ENCODE measurements at places on chromosomes 5 and 9.

DNA sequence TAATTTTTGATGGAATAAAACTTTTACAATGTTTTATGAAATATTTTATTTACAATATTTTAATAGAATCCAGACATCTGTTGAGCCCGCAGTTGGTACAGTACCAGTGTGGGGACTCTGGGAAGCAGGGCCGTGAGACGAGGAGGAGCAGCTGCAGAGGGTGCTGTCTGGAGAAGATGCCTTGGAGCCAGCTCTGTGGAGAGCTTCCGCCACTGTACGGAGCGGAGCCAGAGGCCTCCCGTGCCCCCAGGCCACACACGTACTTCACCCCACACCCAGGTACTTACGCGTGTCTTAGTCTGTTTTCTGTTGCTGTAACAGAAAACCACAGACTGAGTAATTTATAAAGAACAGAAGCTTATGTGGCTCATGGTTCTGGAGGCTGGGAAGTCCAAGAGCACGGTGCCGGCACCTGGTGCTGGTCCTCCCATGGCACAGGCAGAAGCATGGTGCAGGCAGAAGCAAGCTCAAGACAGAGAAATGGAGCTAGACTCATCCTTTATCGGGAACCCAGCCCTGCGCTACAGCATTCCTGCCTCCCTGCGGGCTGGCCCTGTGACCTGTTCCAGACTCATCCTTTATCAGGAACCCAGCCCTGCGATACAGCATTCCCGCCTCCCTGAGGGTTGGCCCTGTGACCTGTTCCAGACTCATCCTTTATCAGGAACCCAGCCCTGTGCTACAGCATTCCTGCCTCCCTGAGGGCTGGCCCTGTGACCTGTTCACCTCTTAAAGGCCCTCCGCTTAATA, 23.3 kb downstream of the CEP72 start:
- DNase-seq, result no peak

GRCh38 chr5:19179571-19179970, 808.4 kb downstream of the CDH18 start:
- DNase-seq, result no peak

DNA sequence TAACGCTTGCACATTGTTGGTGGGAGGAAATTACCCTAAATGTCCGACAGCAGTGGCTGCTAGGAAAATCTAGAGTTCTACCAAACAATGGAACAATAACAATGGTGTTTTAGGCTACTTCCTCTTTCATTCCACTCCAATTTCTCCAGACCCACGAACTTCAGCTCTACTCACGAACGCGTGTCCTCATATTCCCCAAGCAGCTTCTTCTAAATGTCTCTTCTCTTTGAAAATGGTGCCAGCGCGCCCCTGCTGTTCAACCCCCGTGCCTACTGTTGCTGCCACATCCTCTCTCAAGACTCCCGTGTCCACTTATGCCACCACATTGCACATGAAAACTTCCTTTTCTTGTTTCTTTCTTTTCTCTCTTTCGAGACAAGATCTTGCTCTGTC, 25.6 kb downstream of the OR2V2 start:
- no peak for DNase-seq

DNA sequence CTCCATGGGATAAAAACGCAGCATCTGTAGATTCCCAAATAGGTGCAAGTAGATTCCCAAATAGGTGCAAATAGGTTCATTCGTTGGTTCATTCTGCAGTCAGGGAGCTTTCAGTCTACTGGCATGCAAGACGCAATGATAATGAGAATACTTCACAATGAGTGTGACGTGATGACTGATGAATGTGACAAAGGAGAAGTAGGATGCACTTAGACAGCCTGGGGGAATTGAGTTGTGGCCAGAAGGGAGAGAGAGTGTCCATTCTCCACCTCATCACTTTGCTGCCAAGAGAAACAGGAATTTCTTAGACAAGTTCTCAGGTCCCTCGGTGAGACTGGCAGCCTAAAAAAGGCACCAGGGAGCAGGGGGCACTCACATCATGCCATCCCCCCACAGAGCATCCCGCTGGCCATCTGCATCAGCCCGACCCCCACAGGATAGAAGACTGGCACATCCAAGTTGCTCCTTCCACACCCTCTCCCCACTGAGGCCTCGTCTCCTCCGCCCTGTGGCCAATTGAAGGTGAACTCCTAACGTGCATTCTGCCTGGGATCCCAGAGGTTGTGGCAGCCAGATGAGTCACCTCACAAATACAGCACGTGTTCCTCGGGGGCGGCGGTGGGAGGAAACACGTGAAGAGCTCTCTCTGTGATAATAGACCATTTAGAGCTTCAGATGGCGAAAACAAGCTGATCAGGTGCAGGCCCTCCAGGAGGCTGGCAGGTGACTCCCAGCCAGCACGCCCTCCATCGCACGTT, 19.9 kb upstream of the KCNIP1 start:
- DNase-seq, result no peak

DNA sequence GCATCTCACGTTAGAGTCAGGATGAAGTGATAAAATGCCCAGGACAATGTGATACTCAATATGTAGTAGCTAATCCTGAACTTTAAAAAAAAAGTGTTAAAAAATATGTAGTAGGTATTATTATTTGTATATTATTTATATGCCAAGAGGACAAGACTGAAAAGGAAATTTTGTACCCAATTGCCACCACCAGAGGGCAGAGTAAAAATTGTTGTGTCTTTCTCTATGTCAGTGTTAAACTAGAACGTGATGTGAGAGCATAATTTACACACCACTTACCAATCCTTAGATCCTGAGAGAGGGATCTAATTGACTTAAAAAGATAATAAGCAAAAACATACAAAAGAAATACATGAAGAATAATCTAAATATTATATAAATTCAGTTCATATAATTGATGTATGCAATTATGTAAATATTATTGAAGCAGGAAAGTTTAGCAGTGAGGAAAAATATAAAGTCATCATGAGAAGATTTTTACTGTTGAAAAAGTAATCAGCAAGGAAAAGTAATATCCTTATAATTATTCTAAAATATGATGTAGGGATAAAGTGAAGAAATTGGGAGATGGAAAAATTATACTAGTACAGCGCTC, 288.9 kb downstream of the RAB3C start:
- no peak for DNase-seq

DNA sequence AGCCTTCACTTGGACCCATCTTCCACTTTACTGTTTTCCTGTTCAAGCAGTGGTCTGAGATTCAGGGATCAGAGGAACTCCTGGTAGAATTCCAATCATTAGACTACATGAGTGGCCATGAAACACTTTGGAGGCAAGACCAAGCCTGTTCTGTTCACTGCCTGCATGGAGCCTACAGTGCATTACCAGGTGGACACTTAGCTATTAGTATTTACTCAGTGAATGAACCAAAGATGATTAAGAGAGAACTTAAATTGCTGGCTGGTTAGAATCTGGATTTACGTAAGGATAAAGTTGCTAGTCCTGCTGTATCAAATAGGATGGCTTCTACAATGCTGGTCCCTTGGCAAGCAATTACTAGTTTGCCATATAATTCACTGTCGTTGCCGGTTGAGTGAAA, 245.5 kb downstream of the ARRDC3 start:
- no peak for DNase-seq

DNA sequence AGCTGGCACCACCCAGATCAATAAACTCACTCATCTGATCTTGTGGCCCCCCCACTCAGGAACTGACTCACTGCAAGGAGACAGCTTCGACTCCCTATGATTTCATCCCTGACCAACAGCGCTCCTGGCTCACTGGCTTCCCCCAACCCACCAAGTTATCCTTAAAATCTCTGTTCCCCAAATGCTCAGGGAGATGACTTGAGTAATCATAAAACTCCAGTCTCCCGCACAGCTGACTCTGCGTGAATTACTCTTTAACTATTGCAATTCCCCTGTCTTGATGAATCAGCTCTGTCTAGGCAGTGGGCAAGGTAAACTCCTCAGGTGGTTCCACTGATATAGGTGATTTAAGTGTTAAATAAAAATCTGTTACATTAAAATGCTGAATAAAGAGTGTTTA, 1.9 kb upstream of the TRIM32 start:
- no peak for DNase-seq

GRCh38 chr9:108001237-108001636, 511.7 kb upstream of the KLF4 start:
- DNase-seq, result no peak

DNA sequence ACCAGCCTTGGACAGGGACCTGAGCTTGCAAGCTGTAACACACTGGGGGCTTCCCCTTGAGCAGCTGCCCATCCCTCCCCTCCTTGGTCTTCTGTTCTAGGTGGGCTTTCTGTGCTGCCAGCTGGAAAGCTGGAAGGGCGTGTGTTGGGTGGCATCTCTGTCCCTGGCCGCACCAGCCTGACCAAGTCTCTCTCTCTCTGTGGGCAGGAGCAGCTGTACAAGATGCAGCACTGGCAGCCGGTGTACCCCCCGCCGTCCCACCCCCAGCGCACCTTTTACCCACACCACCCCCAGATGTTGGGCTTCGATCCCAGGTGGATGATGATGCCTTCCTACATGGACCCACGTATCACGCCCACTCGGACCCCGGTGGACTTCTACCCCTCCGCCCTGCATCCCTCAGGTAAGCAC, 32.1 kb upstream of the POMT1 start:
- no peak for DNase-seq

DNA sequence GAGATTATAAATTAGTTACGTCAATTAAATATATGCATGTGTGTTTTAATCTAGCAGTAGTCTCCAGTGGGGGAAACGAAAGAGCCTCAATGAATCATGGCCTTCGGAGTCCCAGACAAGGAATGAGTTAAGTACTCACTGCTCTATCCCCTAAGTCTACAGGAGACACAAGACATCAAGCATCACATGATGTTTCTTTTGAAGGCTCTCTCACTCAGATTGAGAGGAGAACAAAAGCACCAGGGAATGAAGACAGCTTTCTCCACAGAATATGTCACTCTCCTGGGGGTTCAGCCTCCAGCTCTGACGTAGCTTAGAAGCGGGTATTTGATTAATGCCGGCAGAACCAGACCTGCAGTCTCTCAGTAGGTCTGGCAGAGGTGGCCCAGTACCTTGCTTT, 381.4 kb downstream of the ACTL7B start:
- DNase-seq, result no peak

- no peak for DNase-seq
Observed at GRCh38 chr9:133959171-133959570, 33.0 kb downstream of the VAV2 start.

- no peak for DNase-seq
Observed at GRCh38 chr9:125749951-125750626, 2.9 kb downstream of the PBX3 start.

- no peak for DNase-seq
Observed at GRCh38 chr5:38806775-38807258, 39.0 kb upstream of the OSMR start.

DNA sequence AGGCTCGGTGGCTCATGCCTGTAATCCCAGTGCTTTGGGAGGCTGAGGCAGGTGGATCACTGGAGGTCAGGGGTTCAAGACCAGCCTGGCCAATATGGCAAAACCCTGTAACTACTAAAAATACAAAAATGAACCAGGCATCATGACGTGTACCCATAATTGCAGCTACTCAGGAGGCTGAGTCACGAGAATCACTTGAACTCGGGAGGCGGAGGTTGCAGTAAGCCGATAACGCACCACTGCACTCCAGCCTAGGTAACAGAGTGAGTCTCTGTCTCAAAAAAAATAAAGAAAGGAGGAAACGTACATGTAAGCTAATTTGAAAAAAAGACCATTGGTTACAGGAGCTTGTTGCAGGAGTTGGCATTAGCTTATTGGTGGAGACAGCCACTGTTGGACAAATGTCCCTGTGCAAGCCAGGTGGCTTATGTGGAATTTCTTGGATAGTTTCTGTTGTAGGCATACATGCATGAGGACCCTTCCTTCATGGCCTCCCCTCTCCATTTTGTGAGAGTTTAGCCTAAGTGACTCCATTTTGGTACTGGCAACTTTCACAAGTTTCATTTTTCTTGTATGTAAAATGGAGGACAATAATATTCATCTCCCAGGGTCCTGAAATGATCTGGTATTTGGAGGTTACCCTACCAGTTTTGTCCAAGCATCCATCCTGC, 16.8 kb upstream of the RAB14 start:
- DNase-seq, result no peak

DNA sequence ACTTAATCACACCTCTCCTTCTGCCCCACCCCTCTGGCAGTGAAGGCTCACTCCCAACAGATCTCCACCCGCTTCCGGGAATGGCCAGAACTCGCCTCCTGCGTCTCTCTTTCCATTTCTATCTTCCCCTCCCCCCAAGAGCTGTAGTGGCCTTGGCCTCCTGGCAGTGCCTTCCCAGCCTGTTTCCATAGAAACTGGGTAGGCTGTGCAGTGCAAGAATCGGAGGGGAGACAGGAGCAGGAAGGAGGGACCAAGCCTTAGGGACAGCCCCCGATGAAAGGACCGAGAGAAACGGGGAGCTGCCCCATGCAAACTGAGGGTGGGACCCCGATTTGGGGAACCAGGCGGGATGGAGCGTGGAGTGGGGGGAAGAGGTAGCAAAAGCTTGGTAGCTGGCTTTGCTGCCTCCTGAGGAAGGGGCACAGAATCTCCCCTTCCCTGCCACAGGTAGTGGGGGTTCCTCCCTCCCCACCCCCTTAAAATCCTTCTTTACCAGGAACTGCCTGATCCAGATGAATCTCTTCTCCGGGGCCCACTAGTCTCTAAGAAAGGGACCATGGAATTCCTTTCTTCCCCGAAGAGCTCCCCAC, 4.5 kb upstream of the PCDH1 start:
- DNase-seq, result no peak

- DNase-seq, result no peak
Observed at GRCh38 chr9:93119953-93120845, 13.9 kb downstream of the NINJ1 start.

DNA sequence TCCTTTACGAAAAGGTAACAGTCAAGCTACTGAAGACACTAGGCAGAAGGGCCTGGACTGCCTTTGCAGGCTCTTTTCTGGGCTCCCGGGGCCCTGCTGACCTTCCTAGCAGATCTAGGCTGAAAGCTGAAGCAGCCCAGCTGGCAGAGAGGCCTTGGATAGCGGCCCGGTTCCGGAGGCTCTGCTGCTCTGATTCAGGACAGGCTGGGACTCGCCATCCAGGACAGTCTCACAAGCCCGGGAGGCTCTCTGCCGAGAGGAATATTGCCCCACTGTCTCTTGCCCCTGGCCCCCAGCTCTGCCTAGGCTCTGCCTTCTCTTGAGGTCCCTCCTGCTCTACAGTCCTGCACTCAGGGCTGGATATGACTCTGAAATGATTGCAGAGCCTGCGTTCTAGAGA, 67.8 kb downstream of the PSD2 start:
- DNase-seq, result no peak

- DNase-seq, result no peak
Observed at GRCh38 chr5:16744164-16744880, 127.5 kb upstream of the RETREG1 start.

- no peak for DNase-seq
Observed at GRCh38 chr9:89352874-89353649, 34.8 kb downstream of the SECISBP2 start.
